Fibroblast of the aortic adventitia (primary cell): ENCODE measurements at places on chromosomes 7 and 10.

DNA sequence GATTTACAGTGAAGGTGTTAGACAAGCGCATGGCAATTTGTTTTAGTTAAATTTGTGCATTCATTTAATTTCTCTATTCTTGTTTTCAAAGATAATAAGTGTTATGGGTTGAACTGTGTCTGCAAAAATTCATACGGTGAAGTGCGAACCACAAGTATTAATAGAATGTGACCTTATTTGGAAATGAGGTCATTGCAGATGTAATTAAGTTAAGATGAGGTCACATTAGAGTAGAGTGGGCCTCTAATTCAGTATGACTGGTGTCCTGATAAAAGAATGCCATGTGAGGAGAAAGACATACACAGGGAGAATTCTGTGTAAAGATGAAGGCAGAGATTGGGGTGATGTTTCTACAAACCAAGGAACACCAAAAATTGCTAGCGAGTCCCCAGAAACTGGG, 158.8 kb upstream of the SEMA3E start:
- DNase-seq, result no peak

GRCh38 chr7:112982441-112983063, 104.1 kb downstream of the GPR85 start:
- DNase-seq, result no peak

DNA sequence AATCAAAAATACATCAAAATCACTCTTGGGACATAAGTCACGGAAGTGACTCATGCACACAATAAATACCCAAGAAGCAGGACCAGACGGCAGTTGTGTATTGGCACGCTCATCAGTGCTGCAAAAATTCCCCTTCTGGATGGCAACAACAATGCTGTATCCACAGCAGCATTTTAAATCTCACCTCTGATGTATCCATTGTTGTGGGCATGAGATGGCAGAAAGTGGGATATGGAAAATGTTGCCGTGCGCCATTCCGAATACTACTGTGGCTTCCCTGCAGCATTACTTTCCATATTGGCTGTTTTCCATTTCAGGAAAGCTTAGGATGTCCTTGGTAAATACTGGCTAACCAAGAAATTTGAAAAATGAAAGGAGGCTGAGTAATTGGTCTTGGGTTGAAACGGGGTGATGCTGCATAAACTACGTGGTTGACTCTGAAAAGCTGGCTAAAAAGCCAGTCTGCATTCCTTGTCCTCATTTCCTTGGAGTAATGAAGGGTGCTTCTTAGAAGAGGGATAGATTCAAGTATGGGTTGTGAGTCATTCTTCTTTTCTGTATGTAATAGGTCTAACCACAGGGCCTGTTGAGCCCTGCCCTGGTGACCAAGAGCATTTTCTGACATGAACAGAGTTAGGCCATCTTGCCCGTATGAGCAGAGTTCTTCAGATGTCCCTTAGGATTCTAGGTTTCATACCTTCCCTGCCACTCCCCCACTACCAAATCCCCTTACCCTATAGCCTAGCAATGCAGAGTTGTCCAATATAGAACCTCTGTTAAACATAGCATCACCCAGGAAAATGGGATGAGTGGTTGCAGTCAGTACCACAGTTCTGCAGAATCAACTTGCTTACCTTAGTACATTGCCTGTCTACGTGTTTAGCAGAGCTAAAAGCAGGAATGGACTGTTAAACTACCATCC, 36.3 kb upstream of the TOMM7 start:
- DNase-seq, result peak; percentile 99

DNA sequence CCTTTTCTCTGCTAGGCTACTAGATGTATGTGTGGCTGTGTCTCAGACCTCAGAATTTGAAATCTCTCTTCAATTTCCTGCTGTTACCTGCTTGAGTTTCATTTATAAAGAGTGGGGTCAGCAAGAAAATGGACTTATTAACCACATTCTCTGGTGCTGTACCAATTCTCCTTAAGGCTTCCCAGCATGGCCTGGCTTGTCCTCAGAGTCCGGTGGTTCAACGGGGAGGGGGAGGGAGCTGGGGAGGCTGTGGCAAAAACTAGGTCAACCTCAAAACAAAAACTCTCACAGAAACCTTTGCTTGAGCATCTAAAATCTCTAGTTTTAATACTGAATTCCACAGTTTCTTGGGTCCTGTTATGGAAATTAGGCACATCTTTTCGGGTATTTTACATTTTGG, 389.1 kb upstream of the COBL start:
- DNase-seq, result no peak

DNA sequence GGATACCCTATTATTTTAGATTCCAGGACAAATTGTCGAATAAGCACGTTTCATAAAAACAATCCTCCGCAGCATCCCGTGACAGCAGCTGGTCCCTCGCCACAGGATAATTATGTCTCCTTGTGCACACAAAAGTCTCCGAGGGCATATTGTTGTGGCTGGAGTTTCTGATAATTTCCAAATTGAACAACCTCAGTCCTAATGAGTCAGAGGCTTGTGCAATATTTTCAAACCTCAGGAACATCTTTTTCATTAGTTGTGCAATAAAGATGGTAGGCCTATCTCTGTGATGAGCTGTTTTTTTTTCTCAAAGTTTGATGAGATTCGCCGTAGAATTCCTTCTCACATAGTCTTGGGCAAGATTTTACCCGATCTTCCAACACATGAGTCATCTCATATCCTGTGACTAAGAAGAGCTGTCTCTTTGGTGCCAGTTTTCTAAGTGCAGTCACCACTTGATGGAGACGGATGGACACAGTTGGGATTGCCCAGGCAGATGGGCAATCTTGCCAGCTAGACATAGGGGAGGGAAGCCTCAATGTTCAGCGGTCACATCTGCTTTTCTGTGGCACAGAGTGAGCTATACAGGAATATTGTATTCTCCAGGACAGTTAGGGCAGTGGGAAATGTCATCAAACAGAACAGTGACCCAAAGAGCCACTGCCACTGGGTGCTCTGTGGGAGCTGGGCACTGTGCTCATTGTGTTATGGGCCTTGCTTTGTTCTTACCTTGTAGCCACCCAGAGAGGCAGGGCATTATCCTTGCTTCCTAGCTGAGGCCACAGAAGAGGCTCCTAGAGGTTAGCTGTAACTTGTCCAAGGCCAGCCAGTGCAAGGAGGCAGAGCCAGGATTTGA, 7.8 kb downstream of the HTRA1 start:
- peak; percentile 94 for DNase-seq

- DNase-seq, result no peak
Observed at GRCh38 chr10:3639546-3639945, 145.5 kb downstream of the KLF6 start.

GRCh38 chr7:95609277-95609971, 13.1 kb upstream of the PDK4 start:
- DNase-seq, result peak; percentile 44

DNA sequence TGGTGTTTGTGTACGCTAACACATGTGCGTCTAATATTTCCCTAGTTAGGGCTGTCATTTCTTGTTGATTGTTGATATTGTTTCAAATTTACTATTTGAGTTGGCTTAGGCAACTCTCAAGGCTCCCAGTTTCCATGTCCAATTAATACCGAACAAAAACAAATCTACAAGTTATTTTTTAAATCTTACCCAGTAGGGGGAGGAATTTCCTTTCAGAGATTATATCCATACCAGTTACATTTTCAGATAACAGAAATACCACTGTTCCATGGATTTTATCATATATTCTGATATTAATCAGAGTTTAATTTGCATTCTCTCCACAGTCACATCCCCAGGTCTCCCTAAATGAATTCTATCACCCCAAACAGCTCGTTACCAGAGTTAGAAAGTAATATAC, 7.2 kb upstream of the AKR1B10 start:
- peak; percentile 62 for DNase-seq

GRCh38 chr10:28564905-28565304, 32.0 kb downstream of the WAC start:
- DNase-seq, result peak; percentile 20

GRCh38 chr10:61452151-61452651, 980 bp downstream of the TMEM26 start:
- no peak for DNase-seq

DNA sequence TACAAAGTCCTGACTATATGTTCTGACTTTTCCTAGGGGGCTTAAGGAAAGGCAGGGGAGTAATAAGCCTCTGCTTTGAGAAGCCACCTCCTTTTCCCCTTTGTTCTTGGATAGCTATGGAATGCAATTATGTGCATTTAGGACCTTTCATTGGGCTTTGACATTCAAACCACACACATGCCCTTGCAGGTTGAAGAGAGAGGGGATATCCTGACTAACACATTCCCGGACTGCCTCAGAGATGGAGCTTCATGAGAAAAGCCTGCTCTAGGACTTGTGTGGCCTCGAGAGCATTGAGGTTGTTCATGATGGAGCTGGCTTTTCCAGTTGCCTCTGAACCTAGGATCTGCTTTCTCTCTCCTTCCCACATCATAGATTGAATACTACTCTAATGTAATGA, 694.5 kb downstream of the LRMDA start:
- no peak for DNase-seq

GRCh38 chr7:50641442-50642405, 76.5 kb upstream of the DDC start:
- DNase-seq, result no peak

DNA sequence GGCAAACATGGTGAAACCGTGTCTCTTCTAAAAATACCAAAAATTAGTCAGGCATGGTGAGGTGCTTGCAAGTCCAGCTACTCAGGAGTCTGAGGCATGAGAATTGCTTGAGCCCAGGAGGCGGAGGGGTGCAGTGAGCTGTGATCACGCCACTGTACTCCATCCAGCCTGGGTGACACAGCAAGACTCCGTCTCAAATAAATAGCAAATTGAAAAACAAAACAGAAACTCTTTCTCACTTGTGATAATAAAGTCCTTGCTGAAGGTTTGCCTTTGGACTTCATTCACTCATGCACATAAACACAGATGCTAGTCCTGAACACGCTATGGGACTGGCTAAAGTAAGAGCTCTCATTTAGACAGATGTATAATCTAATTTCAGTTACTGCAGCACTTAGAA, 37.6 kb downstream of the ANK3 start:
- DNase-seq, result no peak

- no peak for DNase-seq
Observed at GRCh38 chr10:93267521-93267920, 193.8 kb downstream of the CYP26A1 start.

DNA sequence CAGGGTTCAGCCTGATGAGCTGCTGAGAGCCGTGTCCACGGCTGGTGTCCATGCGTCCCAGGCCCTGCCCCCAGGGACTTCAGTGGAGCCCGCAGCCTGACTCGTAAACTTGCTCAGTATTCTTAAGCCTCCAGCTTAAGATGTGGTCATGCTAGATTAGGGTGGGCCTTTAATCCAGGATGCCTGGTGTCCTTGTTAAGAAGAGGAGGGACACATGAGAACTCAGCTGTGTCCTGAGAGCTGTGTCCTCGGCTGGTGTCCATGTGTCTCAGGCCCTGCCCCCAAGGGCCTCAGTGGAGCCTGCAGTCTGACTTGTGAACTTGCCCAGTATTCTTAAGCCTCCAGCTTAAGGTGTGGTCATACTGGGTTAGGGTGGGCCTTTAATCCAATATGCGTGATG, 23.0 kb downstream of the DOCK1 start:
- DNase-seq, result no peak

- no peak for DNase-seq
Observed at GRCh38 chr7:44762726-44763522, 14.3 kb downstream of the ZMIZ2 start.

DNA sequence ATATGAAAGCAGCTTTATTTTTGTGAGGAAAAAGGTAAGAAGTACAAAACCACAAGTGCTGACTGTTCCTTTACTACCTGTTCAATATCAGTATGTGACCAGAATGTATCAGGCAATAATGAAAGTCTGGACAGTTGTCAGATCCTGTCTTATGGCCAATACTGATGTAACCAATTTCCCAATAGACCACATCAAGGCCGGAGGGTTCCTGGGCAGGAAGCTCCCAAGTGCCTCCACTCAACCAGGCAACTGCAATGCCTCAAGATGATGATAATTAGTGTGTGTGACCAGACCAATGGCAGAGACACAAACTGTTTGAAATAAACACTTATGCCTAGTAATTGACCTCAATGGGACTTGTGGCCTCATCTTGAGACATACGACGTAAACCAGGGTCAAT, 149.4 kb upstream of the ASAH2 start:
- no peak for DNase-seq

DNA sequence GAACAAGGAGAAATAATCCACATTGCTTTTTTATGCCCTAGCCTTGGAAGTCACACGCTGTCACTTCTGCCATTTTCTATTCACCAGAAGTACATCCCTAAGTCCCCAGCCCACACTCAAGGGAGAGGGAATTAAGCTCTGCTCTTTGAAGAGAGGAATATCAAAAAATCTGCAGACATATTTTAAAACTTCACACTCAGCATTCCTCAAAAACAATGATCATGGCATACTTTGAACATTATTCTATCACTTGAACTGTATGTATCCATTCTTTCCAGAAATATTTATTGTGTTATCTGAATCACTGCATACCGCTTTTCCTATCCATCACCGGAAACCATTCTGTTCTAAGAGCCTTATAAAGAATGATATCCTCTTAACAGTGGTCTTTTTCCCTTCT, 9.4 kb downstream of the ABCC2 start:
- DNase-seq, result no peak

GRCh38 chr10:6716516-6716915, 136.4 kb upstream of the PRKCQ start:
- DNase-seq, result peak; percentile 56

- peak; percentile 90 for DNase-seq
Observed at GRCh38 chr10:99775850-99776249, 6.6 kb upstream of the ABCC2 start.

DNA sequence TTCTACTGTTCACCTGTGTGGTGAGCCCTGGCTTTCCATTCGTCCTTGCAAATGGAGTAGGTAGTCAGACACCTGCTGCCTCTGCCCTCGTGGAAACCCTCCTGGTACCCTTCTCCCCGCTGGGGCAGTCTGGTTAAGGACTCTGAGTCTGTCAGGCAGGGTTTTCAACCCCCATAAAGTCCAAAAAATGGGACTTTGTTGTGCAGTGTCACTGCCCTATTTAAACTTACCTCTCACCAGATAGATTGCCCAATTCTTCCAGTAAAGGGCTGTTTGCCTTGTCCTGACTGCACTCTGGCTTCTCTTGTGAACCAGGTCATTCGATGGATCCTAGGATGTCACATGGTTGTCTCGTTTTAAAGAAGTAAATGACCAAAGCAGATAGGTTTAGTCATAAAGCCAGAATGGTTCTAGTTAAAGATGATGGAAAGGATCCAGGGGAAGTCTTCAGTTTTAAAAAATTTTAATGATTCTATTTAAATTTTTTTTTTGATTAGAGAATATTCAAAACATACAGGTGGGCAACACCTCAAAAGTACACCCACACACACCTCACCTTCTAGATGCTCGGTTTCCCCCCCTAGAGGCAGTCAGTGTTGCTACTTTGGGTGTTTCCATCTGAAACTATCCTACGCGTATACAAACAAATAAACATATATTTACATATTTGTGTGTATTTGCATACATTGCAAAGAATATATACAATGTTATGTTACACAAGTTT, 22.0 kb downstream of the TMEM176B start:
- DNase-seq, result no peak
